ENCODE measurements at places on chromosomes 1 and 21. TPM values are rescaled to one million over a fixed set of nuclear protein-coding genes. Genes with fewer than 3 reads are reported as not detected.
A peak's percentile ranks its signal among the peaks of the same experiment; 100 is the strongest.

The DRAXIN gene
- total RNA-seq = 0.26 TPM

The GPR37L1 gene
- not detected for total RNA-seq

The BCAN gene
- not detected for total RNA-seq

The LHX8 gene
- not detected for total RNA-seq

The PRAMEF6 gene
- total RNA-seq = not detected

The GNAT2 gene
- total RNA-seq = 0.50 TPM

The IL6R gene
- total RNA-seq = 25.9 TPM

The S100A16 gene
- total RNA-seq = not detected

- peak; percentile 8 for DNase-seq
These were observed 1.5 kb downstream of the CSDE1 start for GRCh38 chr1:114756009-114756892.

GRCh38 chr1:239843541-239843940, 248.1 kb upstream of the FMN2 start:
- DNase-seq = no peak

DNA sequence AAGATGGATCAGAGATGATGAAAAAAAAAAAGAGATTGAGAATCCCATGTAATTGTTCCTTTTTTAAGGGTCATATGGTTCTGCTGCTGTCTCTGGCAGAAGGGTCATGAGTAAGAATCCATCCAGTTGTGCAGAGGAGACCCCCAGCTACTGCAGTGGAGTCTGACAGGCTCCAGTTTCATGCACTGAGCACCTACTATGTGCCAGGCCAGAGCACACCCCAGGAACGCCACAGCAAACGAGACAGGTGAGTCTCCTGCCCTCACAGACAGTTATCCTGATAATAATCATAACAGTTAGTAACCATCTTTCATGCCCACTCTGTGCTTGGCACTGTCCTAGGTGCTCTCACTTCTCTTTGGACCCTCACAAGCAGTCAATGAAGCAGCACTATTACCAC, 420.0 kb downstream of the MATN1 start:
- DNase-seq = no peak

GRCh38 chr1:29465755-29466154, 229.4 kb downstream of the PTPRU start:
- DNase-seq = no peak

DNA sequence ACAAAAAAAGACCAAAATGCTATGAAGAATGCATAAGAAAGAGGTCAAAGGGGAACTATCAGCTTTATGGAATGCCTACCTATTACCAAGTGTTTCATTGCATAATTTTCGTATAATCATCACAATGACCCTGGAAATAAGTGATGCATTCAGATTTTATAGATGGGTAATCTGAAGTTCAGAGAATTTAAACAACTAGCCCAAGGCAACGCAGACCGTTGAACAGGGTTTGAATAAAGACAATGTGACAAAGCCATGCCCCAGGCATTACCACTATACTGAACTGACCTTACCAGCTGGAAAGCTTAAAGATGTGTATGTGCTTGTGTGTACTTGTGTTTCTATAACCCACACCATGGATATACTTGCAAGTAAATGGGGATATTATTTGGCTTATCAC, 827.6 kb upstream of the ADGRL2 start:
- no peak for DNase-seq

DNA sequence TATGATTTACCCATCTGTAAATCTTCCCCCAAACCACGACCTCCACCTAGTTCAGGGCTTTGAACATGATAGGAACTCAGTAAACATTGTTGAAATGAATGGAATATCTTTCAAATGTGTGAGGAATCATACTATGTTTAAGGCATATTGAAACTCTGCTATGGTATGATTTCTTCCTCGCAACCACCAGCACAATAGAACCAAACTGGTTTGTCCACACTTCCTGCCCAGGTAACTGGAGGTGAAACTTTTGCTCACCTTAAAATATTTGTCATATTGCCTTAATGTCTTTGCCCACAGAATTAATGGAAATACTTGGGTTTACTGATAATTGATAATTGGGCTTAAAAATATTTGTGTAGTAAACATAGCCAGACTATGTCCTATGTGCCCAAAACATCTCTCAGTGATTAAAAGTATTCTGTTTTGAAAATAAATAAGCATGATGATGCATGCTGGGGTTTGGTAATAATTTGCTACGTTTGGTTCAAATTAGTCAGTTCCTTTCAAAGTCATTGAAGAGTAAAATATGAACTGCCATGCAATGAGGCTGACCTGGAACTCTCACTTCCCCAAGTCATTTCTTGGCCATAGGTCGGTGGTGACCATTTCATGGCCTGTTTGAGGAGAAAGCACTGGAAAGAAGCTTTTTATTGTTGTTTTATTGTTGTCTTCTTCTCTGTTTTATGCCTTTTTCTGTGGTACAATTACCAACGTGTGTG, 73.3 kb downstream of the TNFSF18 start:
- DNase-seq = no peak

GRCh38 chr1:9093091-9093490, 23.7 kb upstream of the SLC2A5 start:
- DNase-seq = no peak

GRCh38 chr1:185862235-185862634, 128.0 kb downstream of the HMCN1 start:
- DNase-seq = no peak

DNA sequence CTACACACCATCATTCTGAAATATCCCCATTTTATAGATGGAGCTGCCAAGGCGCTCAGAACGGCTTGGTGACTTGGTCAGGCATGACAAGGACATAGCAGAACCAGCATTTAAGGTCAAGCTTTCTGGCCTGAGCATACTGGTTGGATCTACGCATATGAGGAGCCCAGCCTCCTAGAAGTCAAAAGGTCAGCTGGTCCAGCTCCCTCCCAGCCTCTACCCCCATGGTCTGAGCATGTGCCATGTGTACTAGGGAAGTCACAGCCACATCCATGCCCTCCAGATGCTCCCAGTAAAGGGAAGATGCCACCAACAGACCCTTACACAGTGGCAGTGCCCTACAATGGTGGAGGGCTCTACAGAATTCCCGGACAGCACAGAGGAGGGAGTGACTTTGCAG, 96.7 kb downstream of the EPHB2 start:
- DNase-seq = no peak

DNA sequence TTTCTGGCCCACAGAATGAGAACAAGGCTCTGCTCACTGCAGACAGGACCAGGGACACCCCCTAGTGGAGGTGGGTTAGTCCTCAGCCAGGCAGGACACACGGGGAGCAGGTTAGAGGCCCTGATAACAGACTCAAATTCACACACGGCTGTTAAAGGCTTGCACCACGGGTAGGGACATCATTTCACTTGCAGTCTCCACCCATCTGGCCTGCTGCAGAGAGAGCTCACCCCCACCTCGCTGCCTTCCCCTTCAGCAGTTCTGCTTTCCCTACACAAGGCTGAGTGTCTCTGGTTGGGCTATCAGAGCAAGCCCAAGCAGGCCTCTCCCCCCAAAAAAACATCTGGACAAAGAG, 20.6 kb downstream of the MEF2D start:
- no peak for DNase-seq

DNA sequence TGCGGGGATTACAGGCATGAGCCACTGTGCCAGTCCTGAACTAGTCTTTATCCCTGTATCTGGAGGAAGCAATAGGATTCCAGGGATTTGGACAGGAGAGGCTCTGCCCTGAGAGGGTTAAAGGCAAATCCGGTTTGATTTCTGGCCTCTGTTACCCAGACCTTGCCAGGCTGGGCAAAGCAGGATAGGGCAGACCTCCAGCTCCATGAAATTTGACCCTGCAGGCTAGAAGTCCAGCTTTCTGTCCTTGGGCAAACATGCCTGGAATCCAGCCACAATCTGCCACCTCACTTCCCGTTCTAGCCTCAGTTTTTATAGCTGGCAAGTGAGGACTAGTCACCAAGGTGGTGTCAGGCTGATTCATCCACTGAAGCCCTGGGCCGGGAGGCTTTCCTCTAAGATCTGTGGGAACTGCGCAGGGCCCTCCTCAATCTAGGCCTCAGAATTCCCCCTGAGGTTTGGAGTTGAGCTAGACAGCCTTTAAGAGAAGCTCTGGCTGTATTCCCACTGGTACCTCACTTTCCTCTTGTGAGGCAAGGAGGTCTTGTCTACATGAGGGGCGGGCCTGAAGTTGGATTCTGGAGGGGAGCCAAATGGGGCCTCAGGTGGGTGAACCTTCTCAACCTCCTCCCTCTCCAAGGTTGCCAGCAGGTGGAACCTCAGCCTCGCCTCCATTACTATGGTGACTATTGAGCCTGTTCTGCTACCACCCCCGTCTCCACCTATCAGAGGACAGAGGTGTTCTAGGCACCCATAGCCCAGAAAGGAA, 7.0 kb upstream of the P3R3URF start:
- DNase-seq = no peak

GRCh38 chr1:152225678-152226077, 1.7 kb upstream of the HRNR start:
- no peak for DNase-seq

- DNase-seq = peak; percentile 48
These were observed 138.8 kb upstream of the RUNX3 start for GRCh38 chr1:25068829-25069228.

- DNase-seq = no peak
These were observed 21.8 kb downstream of the EDN2 start for GRCh38 chr1:41462680-41463004.

DNA sequence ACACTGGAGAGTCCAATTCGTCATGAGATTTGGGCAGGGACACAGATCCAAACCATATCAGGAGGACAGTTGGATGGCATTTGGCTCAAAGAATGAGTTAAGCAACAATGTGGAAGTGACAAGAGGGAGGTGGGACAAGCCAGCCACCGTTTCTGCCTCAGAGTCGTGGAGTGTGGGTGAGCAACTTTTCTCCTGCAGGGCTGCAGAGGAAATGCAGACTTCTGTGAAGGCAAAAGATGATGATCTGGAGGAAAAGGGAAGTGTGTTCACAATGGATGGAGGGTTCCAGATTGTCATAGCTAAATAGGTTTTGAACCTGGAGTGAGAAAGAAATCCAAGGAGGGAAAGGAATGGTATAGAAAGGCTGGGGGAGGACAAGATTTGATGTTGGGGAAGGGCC, 16.4 kb upstream of the KANK4 start:
- DNase-seq = no peak

DNA sequence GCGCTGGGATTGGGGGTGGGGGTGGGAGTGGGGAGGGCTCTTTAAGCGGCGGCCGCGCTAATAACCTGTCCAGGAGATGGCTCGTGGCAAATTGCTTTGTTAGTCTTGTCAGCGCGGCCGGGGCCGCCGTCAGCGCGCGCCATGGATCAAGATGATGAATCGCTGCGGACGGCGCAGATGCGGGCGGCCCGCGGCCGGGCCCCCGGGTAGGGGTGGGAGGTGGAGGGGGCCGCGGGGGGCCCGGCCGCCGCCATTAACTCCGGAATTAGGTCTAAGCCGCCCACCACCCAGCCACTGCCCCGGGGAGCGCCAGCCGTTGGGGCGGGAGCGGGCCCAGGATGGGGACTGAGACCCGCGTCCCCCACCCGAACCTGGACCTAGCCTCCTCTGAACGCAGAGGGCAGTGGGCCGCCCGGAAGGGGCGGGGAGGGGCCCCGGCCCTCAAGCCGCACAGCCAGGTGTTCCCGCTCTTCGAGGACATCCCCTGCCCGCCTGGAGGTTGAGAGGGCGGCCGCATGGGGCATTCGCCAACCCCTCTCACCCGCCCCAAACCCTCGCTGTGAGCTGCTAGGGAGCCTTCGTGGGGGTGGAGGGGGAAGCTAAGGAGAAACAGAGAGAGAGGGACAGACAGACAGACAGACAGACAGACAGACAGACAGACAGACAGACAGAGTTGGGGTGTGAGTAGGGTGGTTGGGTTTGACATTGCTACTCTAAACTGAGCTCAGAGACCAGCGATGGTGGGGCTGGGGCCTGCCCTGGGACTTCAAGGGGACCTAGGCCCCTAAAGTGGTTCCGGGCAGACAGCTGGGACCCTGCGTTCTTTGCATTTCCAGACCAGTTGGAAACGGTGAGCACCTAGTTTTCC, 3.8 kb upstream of the DMBX1 start:
- DNase-seq = no peak

- no peak for DNase-seq
These were observed 85.9 kb upstream of the SIM2 start for GRCh38 chr21:36613059-36613458.

DNA sequence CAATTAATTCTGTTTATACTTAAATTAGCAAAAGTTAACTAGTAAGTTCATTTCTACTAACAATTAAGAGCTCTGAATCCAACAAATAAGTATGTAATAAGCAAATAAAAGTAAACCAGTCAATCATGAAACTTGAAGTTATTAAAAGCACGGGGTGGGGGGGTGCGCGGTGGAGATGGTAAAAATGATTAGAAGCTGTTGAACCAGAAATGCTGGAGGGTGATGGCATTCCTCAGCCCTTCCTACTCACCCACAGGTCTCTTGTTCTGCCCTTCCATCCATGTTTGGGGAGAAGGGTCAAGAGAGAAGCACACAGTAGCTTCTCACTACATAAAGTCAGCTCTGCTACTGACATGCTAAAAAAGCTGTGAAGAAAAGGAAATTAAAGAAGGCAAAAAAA, 63.5 kb downstream of the AKT3 start:
- DNase-seq = no peak

- DNase-seq = no peak
These were observed 18.6 kb upstream of the MYSM1 start for GRCh38 chr1:58718435-58718834.

GRCh38 chr21:29657240-29657989, 282.4 kb downstream of the GRIK1 start:
- no peak for DNase-seq

DNA sequence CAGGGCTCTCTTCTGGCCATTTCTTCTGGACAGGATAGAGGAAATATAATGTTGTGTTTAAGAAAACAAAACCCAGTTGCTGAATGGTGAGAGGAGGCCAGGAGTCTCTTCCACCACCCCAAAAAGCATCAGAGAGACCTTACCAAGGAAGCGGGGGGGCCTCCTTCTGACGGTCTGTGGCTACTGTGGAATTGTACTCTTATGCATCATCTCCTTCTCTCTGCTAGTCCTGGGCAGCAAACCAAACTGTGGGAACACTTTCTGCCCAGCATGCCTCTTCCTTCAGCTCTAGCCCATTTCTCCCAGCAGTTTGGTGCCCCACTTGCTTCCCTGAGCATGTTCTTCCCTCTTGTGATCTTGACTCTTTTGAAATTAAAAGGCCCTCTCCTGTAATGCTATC, 157.7 kb downstream of the HHIPL2 start:
- no peak for DNase-seq

DNA sequence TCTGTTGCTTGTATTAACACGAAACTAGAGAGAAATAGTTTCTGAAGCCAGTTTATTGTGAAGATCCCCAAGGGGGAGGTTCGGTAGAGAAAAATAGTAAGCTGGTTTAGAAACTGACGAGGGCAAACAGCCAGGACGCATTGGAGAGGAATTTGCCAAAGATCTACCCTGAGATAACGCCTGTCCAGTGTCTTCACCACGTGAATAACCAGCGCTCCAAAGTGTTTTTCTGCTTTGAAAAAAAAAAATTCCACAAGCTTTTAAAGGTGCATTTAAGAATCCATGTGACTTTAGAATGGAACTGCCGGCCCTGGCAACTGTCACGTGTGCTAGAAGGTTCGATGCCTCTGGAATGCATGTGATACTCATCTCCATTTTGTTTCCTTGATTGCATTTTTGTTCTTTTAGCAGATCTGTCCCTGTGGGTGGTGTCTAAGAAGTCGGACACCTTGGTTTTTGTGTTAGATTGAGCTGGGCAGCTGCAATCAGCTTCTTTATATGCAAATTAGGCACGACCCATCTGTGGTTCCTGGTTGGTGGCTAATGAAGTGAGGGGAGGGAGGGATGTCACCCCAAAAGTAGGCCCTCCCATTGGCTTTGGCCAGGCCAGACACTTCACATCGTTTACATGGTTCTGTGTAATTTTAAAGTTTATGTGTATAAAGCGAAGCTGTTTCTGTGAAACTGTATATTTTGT, 1.3 kb upstream of the THAP3 start:
- DNase-seq = no peak
